ENCODE measurements at places on chromosomes 7 and 10.

DNA sequence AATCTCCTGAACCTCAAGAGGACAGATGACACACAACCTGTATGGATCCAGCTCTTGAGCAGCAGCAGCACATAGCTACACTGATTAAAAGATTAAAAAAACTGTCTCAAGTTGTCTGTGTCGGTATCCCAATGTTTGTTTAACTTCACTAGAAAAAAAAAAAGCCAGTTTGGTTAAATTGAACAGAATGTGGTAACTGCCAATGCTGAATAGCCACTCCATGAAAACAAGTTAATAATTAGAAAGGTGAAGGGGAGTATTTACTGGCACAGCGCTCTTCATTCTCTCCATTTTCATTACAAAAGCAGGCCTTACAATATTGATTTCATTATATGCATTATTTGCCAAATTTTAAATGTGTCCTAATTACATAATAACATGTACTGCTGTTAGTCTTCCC, 47.6 kb downstream of the GDI2 start:
- no peak for DNase-seq

DNA sequence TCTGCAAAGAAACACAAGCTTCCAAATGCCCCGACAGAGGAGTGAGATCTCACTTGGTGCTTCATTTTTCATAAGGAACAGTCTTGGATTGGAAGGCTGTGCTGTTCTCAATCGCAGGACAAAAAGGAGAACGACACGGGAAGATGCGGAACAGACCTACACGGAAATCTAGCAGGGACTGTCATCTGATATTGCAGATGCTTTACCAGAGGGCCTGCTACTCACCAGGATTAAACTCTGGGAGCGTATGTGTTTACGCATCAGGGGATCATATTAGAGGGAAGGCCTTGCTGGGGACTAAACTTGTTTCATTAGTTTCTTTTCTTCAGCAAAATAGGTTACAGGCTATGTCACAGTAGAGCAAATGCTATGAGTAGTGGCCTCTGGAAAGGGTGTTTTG, 82.8 kb upstream of the EEPD1 start:
- no peak for DNase-seq

DNA sequence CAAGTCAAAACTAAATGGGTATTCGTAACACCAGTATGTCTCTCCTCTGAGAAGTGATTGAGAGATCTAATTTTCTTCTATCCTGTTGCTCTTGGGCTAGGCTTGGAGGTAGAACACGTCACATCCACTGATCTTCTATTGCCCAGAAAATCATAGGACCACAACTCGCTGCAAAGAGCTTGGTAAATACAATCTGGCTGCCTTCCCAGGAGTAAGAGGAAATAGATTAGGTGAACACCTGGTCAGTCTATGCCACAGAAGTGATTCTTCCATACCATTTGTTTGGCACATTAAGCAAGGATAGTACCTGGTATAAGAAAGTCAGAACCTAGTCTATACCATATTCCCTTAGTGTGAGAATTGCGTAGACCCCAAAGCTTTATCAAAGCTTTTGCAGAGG, 129.3 kb upstream of the PHYHIPL start:
- no peak for DNase-seq

DNA sequence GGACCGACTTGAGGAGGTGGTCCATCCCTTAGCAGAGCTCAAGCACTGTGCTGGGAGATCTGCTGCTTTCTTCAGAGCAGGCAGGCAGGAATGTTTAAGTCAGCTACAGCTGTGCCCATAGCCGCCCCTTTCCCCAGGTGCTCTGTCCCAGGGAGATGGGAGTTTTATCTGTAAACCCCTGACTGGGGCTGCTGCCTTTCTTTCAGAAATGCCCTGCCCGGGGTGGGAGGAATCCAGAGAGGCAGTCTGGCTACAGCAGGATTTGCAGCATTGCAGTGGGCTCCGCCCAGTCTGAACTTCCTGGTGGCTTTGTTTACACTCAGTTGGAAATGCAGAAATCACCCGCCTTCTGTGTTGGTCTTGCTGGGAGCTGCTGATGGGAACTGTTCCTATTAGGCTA, 51.2 kb upstream of the SEMA3A start:
- DNase-seq = no peak

GRCh38 chr10:7563368-7563767, 103.4 kb downstream of the ITIH5 start:
- no peak for DNase-seq

DNA sequence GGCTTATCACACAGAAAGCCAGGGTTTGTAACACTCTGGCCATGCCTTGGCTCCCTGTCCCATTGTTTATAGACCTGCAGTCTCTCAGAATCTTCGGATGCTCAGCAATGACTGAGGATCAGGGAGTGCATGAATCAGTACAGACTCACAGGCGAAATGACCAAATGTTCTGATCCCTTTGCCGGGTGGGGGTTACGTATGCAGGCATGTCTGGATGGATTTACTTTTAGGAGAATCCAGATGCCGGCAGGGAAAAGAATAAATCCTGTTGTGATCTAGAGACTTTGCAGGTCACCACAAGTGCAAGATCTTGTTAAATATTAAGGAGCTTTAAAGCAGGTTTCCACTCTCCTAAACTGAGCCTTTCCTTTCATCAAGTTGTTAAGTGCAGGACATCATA, 149.5 kb downstream of the SFMBT2 start:
- DNase-seq = no peak

DNA sequence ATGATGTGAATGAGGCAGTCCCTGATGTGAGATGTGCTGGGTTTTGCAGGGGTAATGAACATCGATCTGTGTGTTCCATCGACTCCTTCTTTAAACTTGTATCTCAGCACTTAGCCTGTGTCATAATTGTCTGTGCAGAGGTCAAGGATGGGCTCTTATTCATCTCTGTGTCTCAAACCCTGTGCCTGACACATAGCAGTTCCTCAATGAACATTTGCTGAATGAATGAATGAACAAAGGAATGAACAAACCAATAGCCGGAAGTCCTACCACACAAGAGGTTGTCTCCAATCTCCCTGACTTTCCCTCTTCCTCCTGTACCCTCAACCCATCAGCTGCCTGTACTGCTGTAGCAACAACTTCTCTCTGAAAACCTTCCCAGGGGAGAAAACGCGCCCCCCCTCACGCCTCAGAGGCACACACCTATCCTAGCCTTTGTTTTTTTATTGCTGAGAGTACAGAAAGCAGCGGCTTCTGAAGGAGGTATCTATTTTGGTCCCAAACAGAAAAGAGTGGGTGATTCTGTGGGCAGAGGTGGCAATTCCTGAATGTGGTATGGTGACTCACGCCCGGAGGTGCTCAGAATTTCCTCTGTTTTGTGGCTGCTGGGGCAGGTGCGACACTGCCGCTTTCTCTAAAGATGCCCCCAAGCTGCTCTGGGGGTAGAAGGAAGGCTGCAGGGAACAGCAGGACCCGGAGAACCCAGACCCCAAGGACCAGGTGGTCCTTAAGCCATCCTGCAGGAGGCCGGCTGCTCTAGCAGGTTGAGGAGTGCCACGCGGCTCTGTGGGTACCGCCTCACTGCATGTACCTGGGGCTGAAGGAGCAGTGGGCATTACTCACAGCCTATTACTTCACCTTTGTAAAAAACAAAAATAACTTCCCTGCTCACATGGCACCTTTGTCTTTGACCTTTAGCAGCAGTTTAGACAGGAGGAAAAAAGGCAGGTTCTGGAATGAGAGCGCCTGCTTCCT, 9.6 kb downstream of the IL2RA start:
- peak; percentile 41 for DNase-seq

DNA sequence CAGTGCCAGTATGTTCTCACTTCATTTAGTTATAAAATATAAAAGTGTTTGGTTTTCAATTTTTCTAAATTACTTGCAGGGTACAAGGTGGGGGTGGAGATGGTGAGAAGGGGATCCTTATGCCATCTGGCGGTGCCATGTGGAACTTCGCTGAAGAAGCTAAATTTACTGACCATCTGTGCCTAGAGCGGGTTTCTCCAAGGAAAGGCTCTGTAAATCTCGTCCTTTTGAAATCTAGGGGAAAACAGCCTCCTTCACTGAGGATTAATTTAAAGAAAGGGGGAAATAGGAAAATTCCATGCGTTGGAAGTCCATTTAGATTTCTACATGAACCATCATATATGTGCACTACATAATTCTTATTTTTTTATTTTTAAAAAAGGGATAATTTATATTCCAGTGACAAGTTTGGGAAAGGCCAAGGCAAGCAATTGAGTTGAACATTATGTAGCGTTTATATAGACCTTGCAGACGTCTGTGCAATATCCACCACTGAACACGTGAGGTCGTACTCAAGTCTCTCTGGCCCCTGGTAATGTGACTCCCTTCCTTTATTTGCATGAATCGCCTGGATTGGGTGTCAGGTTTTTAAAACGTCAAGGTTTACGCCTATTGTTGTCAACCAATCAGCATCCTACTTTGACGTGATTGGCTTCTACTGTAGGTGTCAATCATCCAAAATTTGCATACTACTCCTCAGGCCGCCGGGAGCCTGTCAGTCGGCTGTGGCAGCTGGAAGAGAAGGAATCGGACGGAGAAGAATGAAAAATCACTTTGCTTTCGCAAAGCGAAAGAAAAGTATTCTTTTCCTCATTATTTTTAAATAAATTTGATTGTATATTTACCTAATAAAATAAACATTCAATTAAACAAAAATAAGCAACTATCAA, 297.1 kb upstream of the NFE2L3 start:
- DNase-seq = no peak

- DNase-seq = no peak
Measured at GRCh38 chr10:101851411-101852116, 8.0 kb upstream of the KCNIP2 start.

DNA sequence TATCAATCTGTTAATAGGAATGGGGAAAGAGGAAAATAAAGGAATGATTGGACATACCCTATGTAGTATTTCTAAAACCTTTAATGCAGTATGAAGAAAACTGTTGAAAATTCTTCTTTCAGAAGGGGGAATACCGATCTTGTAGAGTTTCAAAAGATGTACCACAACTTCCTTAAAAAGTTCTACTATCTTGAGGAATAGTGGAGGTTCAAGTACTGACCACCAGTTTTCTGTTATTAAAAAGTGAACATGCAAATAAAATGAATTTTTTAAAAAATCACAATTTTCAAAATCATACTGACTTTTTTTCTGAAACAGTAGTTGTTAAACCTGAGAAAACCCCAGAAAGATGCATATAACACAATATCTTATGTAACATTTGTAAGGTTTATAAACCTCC, 86.5 kb downstream of the HERC4 start:
- DNase-seq = no peak

DNA sequence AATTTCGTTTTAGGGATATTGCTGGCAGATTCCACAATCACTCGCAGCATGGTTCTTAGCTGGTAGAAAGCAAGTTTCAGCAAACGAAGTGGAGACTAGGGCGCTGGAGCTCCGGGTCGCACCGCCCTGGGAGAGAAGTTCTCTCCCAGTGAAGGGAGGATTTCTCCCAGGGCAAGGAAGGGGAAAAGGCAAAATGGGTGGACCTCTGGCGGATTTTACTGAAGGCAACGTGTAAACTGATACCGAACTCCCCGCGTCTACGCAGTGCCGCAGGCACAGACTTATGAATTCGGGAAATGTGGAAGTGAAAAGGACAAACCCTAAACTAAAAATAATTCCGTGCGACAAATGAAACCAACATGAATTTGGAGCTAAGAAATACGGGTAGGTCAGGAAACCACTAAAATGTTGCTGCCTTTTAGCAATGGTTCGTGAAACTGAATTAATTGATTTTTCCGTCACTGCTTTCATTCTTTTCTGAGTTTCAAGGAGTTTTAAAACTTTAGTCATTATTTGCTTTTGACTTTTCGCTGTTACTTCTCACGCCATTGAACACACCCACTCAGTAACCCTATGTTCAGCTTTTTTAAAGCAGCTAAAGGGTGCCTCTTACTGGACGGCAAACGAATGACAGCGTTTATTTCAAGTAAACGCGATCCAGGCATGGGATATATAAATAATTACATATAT, at the start of gene MYOF:
Gene MYOF, minus strand, starts transcription at position 190 of the 690 bp plus-strand sequence. Its CDS starts 140 bp downstream, at position 50.
- no peak for DNase-seq

GRCh38 chr10:51910189-51910588, 210.8 kb upstream of the CSTF2T start:
- DNase-seq = no peak

GRCh38 chr10:29392376-29393021, 103.6 kb downstream of the LYZL1 start:
- DNase-seq = peak; percentile 2

DNA sequence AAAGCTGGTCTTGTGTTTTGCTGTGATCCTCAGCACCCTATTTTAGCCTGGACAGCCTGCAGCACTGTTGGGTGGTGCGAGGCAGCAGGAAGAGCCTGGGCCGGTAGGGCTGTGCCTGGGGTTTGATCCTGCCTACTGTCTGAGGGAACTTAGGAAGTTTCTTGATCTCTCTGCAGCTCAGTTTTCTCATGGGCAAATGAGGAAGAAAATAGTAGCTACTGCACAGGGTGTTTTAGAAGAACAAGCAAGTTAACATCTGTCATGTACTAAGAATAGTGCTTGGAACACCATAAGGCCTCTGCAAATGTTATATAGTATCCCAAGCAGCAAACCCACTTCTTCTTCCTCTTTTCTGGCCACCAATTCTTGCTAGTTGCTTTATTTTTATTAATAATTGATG, 12.0 kb upstream of the AGR2 start:
- no peak for DNase-seq

- no peak for DNase-seq
Measured at GRCh38 chr7:110835849-110836248, 255.1 kb upstream of the LRRN3 start.

- DNase-seq = no peak
Measured at GRCh38 chr10:96596422-96597407, 9.9 kb upstream of the TM9SF3 start.

GRCh38 chr10:5485290-5485689, 14.1 kb downstream of the CALML5 start:
- no peak for DNase-seq

DNA sequence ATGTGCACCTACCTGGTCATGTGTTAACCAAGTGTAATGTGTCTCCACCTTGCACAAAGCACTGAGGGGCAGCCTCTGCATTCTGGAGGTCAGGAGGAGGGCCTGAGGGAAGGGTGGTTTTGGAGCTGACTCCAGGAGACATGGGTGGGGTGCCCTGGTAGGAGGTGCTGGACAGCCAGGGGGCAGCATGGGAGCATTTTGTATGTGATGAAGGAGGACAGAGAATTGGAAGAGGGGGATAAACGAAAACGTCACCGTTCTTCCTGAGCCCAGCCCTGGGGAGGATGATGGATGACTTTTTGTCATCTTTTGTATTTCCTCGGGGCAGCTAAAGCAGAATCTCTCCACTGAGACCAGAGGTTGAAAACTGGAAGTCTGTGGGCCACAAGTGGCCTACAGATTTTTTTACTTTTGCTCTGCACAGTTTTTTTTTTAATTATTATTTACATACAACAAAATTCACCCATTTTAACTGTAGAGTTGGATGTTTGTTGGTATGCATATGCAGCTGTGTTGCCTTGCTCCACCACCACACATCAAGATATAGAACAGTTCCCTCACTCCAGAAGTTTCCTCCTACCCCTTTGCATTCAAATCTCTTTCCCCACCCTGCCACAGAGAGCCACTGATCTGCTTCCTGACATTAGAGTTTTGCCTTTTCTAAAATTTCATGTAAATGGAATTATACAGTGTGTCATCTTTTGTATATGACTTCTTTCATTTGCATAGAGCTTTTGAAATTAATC, 242.5 kb downstream of the VTI1A start:
- DNase-seq = no peak

GRCh38 chr7:47284691-47285635, 296.9 kb downstream of the TNS3 start:
- no peak for DNase-seq
